ENCODE measurements at places on chromosomes 16 and 17.
A peak's percentile ranks its signal among the peaks of the same experiment; 100 is the strongest.

GRCh38 chr17:68249354-68249765 is 1.5 kb downstream of the AMZ2 start:
- no peak for DNase-seq

GRCh38 chr16:4365014-4365406 is 6.6 kb upstream of the VASN start:
- DNase-seq = no peak

- DNase-seq = no peak
Observed at GRCh38 chr17:53570731-53571130, 252.0 kb upstream of the KIF2B start.

DNA sequence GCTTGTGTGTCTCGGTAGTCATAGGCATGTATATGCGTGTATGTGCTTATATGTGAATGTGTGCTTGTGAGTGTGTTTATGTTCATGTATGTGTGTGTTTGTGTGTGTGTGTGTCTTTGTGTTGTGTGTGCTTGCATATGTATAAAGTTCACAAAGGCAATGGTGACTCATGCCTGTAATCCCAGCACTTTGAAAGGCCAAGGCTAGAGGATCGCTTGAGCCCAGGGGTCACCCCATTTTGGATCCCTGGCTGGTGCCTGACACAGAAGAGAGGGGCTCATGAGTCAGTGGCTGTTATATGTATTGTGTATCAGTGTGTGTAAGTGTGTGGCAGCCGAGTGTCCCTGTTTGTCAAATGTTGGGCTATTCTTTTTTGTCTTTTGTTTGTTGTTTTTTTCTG is 69.3 kb downstream of the ABCC1 start:
- no peak for DNase-seq

GRCh38 chr17:44708401-44709263 is at the start of gene DBF4B:
Gene DBF4B, plus strand, starts transcription at chr17:44708665. Its CDS starts 156 bp downstream, at chr17:44708821.
- peak; percentile 22 for DNase-seq

DNA sequence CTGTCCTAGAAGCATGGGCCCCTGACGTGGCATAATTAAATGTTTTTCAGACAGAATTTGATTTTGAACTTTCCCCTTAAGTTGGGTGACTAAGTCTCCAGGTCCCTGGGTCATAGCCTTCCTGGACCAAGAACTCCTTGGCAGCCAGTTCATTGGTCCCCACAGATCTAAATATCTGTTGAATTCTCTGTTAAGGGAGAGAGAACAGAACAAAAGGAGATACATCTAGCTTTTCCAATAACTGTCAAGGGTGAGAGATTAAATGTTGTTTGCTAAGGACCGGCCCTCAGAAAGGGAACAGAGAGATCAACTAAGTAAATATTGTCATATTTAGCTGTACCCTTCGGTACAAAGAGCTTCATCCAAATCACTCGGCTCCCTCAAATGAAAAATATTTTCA is 78.2 kb upstream of the NOL11 start:
- DNase-seq = no peak

GRCh38 chr17:27471321-27472269 is 15.3 kb downstream of the KSR1 start:
- no peak for DNase-seq

DNA sequence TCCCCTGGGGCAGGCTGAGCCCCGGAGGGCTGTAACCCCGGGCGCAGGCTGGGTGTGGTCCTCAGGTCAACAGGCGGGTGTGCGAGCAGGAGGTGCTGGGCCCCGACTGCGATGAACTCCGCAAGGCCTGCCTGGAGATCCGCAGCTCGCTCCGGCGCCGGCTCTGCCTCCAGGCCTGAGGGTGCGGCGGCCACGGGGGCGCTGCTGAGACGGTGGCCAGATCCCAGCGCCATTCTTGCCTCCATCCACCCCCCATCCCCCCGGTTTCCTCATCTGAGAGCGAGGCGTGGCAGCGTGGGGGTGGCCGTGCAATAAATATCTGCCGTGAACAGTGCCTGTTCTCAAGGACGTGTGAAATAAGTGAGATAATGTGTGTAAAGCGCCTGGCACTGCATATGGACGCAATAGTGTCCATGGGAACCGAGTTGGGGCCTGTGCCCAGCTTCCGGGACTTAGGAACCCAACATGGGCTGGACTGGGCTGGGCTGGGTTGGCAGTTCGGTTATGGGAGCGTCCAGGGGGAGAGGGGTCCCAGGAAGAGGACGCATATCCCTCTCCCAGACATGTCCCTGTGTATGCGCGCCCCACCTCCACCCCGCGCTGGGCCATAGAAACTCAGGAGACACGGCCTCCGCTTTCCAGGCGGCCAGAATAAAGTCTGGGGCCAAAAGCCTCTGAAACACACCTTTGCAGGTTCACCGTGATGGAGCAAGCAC is 15.0 kb downstream of the ZNF213 start:
- DNase-seq = no peak

DNA sequence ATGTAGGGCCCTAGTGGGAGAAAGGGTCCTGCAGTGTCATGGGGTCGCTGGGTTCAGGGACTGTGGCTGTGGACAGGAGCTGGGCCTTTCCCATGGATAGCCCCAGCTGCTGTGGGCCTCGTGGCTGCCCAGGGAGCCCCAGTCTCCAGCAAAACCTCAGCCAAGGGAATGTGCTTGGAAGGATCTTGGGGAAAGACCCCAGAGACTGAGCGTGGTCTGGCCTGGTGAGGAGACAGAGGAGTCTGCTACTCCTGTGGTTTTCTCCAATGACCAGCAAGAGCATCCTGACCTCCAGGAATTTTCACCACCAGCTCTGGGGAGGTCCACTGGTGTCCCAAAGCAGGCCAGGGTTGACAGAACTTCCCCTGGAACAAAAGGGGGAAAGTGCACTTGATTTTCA is 42.3 kb downstream of the RNF112 start:
- DNase-seq = no peak

GRCh38 chr17:74597069-74597790 is 5.1 kb upstream of the CD300LD start:
- no peak for DNase-seq

- no peak for DNase-seq
Observed at GRCh38 chr17:72116661-72117521, 3.9 kb upstream of the SOX9 start.

- DNase-seq = no peak
Observed at GRCh38 chr16:77496934-77497333, 62.1 kb upstream of the ADAMTS18 start.

- no peak for DNase-seq
Observed at GRCh38 chr16:8293413-8293812, 296.9 kb downstream of the TMEM114 start.

DNA sequence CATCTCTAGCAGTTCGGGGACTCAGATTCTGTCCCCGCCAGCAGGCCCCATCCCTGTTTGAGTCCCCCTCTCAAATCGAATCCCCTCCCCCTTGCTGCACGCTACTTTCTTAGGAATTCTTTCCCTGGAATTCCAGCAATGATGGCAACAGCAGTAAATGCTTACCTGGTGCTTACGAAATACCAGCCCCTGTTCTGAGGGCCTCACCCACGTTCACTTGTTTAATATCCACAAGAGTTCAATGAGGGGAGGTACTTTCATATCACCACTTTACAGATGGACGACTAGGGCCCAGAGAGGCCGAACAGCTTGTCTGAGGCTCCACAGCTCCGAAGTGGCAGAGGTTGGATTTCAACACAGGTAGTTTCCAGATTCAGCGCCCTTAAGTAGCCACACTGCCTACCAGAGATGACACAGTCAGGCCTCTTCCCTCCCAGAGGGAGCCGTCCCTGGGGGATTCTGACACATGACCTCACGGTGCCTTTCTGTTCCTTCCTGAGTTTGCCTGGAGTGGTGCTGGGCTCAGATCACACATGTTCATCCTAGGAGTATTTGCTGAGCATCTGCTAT is 120.7 kb upstream of the GSE1 start:
- no peak for DNase-seq

DNA sequence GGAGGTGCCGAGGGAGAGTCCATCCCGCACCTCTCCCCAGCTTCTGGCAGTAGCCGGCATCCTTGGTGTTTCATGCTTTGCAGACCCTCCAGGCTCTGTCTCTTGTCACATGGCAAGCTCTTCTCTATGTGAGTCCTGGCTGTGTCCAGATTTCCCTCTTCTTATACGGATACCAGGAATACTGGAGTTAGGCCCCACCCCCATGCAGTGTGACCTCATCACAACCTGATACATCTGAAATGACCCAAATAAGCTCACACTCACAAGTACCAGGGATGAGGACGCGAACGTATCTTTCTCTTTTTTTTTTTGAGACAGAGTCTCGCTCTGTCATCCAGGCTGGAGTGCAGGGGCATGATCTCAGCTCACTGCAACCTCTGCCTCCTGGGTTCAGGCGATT is 23.3 kb downstream of the TRAP1 start:
- DNase-seq = no peak

GRCh38 chr16:58494981-58495520 is 4.9 kb upstream of the NDRG4 start:
- DNase-seq = peak; percentile 47

DNA sequence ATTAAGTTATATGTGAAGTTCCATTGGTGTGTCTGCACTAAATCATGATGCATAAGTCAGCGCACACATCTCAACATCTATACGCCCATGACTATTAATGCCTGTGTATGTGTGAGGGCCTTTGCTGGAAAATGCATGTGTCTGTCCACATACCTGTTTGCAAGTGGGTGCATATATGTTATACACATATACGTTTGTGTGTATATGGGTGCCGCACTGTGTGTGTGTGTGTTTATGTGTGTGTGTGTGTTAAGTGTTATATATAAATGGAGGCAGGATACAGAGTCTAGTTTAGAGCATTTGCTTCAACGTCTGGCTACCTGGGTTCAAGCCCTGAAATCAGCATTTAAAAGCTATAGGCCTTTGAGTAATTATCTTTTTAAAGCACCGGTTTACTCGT is 19.5 kb downstream of the GP2 start:
- DNase-seq = no peak

- no peak for DNase-seq
Observed at GRCh38 chr17:21512307-21513011, 136.3 kb downstream of the KCNJ12 start.

GRCh38 chr17:50768346-50768761 is 1.0 kb upstream of the ANKRD40CL start:
- no peak for DNase-seq

DNA sequence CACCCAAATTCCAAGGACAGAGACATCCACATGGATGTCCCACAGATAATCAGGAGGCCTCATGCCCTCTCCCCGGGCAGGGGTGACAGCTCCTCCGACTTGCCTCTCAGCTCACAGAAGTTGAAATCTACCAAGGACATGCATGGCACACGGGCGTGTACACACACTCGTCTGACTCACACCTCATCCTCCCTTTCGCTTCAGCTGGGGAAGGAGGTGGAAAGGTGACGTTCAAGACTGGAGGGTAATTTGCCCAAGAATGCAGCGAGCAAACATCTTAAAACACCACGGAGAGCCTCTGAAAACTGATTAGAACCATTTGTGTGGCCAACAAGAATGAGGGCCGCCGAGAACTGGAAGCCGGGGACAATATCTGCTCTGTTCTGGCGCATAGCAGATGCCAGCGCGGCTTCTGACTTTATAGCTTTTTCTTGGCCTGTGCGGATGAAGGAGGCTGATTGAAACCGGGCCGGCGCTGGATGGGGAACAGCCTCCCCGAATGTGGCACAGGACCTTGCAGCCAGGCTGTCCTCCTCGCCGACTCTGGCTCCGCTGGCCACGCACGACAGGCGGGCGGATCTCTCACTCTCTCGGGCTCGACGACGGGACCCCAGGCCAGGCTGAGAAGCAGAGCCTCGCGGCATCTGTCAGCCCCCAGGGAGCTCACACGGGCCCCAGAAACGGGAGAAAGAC is 100.9 kb downstream of the C16orf95 start:
- DNase-seq = no peak

GRCh38 chr16:67459861-67460150 is 21.2 kb downstream of the ATP6V0D1 start:
- DNase-seq = no peak

DNA sequence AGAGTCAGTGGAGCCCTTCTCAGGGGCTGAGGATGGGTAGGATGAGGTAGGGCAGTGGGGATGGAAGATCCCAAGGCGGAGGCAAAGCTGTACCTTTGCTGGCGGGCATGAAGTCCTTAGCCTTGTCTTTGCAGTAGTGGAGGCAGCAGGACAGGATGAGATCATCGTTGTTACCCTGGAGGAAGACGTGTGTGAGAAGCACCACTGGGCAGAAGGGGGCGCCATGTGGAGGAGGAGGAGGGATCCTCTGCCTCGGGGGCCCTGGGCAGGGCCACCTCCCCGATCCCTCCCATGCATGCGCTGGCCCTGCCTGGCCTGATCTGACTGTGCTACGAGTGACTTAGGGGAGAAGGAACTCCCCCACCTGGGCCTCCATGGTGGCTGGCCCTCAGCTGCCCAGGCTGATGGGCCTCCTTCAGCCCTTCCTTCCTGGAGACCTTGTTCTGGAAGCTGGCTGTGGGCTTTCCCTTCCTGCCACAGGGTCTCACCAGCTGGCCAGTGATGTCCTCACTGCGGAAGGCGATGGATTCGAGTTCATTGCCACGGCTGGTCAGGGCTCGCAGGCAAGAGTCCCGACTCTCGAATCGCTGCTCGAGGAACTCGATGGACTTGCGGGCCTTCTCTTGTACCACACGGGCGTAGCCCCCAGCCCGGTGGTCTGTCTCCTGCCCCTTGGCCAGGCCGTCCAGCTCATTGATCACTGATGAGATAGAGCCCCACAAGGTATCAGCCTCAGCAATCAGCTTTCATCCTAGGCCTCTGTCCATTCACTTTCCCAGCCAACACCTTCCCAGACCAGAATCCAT is 10.3 kb downstream of the HIC1 start:
- no peak for DNase-seq

DNA sequence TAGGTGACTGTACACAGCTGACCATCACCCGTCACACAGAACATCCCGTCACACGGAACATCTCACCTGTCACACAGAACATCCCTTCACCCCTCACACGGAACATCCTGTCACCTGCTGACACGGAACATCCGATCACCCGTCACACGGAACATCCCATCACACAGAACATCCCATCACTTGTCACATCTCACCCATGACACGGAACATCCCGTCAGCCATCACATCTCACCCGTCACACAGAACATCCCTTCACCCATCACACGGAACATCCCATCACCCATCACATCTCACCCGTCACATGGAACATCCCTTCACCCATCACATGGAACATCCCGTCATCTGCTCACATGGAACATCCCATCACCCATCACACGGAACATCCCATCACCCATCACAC is 3.8 kb downstream of the CPNE7 start:
- DNase-seq = no peak

DNA sequence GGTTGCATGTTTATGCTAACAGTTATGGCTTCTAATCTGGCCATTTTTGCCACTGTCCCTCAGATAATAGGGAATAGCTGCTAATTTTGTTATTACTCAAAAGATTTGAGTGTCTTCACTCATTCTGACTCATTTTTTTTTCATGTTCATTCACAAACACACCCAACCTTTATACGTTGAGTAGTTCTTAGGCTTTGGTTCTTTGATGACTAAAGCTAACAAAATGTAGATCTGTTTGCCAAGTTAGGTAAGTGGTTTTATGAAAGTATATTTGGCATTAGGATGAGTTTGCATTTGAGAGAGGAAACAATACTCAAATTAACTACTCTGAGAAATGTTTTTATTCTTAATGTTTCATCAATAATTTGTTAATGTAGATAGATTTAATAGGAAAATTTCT is 3.6 kb downstream of the MAP2K4 start:
- DNase-seq = no peak

GRCh38 chr17:1229349-1229899 is 40.8 kb upstream of the BHLHA9 start:
- DNase-seq = no peak
